Tibial nerve (tissue), 4 donors: ENCODE measurements at places on chromosomes 2 and 18. TPM values are rescaled to one million over a fixed set of nuclear protein-coding genes. Genes with fewer than 3 reads are reported as not detected.

The GCG gene
- not detected for total RNA-seq

The SLC16A14 gene
- total RNA-seq: 11.4 TPM

The CD207 gene
- total RNA-seq: 0.21 TPM

The IL36B gene
- total RNA-seq: not detected

The SERPINE2 gene
- total RNA-seq: 94.5 TPM

- DNase-seq: no peak
Measured at GRCh38 chr18:3345452-3345851, 83.5 kb downstream of the MYL12B start.

DNA sequence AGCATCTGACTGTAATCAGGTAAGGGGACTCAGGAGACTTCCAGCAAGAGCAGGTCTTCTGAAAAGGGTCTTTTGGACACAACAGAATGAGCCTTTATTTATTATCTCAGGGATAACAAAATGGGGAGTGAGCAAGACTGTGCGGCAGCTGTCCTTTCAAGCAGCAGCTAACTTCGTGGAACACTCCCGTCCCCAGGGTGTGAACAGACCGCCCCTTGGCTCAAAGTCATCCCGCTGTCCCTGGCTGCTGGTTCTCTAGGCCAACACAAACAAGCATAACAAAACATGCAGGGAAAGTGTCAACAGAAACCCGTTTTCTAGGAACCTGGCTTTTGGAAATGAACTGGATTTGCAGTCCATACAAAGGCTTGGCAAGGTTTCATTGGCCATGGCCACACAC is 787.9 kb upstream of the FANCL start:
- no peak for DNase-seq

GRCh38 chr2:39379643-39380524 is 57.2 kb downstream of the MAP4K3 start:
- DNase-seq: peak; percentile 65

- no peak for DNase-seq
Measured at GRCh38 chr2:168536925-168537466, 80.9 kb downstream of the CERS6 start.

DNA sequence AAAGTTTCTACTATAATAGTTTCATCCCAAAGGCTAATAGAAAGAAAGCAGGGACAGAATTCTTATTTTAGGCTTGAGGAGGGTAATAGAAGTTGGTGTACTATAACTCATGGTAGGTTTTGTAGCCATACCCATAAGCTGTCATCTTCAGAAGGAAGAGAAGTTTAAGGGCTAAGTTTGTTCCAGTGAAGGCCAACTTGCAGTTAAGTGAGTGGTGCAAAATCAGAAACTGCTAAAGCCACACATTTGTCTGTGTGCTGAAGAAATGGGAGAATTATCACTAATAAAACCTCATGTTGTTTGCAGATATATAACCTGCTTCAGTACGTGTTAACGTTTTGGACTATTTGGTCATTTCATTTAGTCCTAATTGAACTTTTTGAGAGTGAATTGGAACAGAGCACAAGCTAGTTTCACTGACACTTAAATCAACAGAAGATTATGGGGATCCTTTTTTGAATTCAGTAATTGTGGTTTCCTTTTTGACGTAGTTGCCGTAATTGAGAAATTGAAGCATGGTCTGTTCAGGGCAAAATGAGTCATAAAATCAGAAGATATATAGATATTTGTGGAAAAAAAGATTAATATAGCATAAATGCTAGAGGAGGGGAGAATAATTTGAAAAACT is 69.1 kb downstream of the PHLPP1 start:
- DNase-seq: no peak

DNA sequence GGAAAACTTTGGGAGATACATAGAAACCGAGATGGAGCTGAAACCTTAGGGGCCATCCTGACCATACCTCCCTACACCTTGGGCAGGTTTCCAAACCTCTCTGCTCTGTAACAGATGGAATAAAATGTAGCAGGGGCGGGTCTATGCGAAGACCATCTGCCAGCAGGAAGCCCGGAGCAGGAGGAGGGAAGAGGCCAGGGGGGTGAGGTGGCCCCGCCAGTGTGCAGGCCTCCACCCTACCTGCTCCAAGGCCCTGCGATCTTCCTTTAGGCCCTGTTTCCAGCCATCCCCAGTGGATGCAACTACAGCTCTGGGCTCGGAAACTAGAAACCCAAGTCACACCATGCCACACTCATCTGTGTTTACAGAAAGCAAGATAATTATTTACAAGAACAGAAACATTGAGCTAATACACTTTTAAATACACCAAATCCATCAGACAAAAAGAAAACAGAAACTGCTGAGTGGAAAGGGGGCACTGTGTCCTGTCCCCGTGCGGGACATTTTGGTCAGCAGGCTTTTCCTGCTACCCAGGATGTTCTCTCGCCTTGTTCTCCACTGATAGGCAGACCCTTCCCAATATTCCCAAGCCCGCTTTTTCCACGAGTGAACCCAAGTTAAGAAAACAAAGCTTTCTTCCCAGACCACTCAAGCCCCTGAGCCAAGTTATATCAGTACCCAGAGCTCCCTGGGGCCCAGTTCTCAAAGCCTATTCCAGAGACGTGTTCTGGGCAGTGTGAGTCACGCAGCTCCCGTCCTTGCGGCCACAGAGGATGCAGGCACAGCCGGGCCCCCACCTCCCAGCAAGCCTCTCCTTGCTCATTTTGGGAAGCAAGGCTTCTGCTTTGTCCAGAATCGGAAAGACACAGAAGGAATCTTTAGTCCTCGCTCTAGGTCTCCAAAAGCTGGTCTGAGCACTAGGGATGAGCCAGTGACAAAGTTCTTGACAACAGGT is 17.3 kb downstream of the CIB4 start:
- no peak for DNase-seq

GRCh38 chr2:140658760-140659692 is 1471.8 kb downstream of the LRP1B start:
- DNase-seq: no peak

- DNase-seq: no peak
Measured at GRCh38 chr2:11904029-11904428, 157.6 kb downstream of the LPIN1 start.
